NCI-H774 (cell line): ENCODE measurements at places on chromosomes 2 and 18.

GRCh38 chr2:160252278-160252887 is 52.3 kb upstream of the ITGB6 start:
- DNase-seq: peak; percentile 4

DNA sequence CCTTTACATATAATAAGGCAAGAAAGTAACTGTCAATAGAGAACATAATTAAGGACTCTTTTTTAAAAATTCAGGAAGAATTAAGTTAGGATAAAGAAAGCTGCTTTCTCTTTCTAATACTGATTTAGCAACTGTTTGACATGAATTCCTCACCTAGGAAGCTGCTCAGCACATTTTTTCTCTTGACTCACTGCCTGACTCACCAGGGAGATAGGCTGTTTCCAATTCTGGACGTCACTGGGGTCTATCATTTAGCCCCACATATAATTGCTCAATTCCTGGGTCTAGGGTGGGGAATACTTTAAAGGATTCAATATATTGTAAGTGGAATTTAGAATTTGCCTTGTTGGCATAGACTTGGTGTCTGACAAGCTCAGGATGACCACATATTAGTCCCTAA is 50.8 kb upstream of the UGP2 start:
- DNase-seq: no peak

- DNase-seq: no peak
Observed at GRCh38 chr18:3879836-3880120, 429.8 kb downstream of the TGIF1 start.

- no peak for DNase-seq
Observed at GRCh38 chr2:49577041-49577440, 422.7 kb upstream of the FSHR start.

GRCh38 chr2:120279708-120280107 is 27.1 kb downstream of the RALB start:
- DNase-seq: no peak

GRCh38 chr2:54858021-54858681 is 134.7 kb downstream of the EML6 start:
- no peak for DNase-seq

DNA sequence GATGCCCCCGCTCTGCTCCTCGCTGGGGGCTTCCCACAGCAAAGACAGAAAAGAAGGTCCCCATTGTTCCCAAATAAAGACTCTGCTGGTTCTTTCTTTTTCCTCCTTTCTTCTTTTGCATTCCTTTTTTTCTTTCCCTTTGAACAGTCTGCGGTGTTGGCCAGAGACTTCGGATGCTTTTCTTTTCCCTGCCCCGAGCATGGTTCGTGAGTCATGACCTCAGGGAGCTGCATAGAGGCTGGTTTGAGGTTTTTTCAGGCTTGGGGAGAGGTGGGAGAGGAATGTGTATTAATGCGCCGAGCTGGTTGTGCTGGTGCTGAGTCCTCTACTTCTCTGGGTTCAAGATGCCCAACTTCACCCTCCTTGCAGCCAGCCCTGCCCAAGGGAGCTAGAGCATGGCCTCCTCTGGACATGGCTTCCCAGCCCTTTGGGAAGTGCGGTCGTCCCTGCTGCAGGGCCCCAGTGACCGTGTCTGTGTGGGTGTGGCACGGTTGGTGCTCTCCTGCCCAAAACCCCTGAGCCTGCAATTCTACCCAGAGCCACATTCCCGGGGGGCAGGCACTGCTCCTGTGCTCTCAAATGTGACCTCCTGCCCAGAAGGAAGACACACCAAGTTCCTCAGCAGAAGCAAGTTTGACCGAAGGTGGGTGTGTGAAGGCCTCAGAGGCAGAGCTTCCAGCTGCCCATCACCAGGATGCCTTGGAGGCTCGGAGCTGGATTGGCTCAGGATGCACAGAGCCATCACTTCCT is 9.0 kb upstream of the ARHGEF4 start:
- no peak for DNase-seq

- no peak for DNase-seq
Observed at GRCh38 chr2:182545420-182546167, 118.8 kb upstream of the PDE1A start.

DNA sequence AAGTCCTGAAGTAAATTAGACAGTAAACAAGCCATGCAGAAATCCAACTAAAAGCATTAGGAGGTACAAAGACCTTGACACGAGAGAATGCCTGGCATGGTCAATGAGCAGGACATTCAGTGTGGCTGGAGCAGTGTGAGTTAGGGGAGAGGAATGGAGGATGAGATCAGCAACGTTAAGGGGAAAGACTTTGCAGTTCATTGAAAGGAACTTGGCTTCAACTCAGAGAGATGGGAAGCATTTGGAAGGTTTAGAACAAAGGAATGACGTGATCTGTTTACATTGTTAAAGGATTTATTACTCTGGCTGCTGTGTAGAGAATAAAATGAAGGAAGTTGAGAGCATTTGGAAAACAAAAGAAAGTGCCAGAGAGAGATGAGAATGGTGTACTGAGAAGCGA is 621.3 kb downstream of the XIRP2 start:
- peak; percentile 57 for DNase-seq

GRCh38 chr2:9655441-9656269 is 24.9 kb upstream of the YWHAQ start:
- DNase-seq: no peak

- no peak for DNase-seq
Observed at GRCh38 chr2:120712180-120712681, 23.4 kb upstream of the GLI2 start.

DNA sequence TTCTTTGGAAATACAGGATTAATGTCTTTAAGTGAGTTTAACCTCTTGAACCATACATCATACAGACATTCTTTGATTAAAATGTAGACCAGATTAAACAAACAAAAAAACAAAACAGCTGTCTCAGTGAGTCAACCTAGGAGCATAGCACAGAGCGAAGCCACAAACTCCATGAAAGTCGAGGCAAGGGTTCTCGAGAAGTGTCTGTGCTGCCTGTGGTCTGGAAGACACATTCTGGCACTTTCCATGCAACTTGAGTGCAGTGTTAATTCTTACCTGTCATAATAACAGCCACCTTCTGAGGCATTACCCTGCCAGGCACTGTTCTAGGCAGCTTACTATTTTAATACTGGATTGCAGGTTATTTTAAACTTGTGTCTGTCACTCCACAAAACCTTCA is 435.5 kb upstream of the MMADHC start:
- DNase-seq: no peak

- no peak for DNase-seq
Observed at GRCh38 chr2:102014041-102014345, 22.2 kb downstream of the IL1R2 start.

DNA sequence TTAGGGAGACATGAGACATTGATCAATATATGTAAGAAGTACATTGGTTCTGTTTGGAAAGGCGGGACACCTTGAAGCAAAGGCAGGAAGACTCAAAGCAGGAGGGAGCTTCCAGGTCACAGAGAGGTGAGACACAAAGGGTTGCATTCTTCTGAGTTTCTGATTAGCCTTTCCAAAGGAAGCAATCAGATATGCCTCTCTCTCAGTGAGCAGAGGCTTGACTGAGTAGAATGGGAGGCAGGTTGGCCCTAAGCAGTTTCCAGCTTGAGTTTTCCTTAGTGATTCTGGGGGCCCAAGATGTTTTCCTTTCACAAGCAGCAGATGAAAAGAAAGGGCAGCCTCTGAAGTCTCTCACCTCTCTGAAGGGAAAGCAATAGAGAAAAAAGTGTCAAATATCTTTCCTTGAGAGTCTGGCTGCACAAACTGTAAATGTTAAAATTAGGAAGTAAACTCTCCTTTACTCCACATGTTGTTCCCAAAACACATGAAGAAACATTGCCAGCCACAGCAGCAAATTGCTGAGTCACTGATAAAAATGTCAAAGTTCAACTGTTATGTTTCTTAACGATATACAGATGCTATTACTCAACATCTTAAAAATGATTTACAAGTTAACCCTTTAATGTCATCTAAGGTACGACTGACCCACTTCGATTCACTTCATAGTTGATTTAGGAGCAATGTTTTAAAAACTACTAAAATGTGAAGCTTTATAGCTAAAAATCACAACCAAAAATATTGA is 40.3 kb downstream of the CYB5A start:
- no peak for DNase-seq

GRCh38 chr2:101766871-101767739 is 69.6 kb downstream of the MAP4K4 start:
- no peak for DNase-seq

DNA sequence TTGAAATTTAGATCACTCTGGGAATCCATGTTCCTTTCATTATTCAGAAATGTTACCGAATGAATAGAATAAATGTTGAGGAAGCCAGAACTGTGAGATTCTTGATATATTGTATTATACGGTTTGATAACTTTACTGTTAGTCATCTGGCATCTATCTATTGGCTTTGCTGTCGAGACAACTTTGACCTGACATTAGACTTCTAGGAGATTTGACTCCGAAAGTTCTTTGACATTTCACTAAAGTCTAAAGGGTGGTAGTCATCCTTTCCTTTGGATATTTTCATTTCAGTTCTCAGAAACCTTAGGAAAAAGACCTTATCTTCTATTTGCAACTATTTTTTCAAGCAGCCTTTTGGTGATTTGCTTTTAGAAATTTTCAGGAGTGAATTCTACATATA is 1.9 kb downstream of the BMPR2 start:
- DNase-seq: no peak
